Ascending aorta (tissue), 2 donors: ENCODE measurements at places on chromosomes 1 and 21.

DNA sequence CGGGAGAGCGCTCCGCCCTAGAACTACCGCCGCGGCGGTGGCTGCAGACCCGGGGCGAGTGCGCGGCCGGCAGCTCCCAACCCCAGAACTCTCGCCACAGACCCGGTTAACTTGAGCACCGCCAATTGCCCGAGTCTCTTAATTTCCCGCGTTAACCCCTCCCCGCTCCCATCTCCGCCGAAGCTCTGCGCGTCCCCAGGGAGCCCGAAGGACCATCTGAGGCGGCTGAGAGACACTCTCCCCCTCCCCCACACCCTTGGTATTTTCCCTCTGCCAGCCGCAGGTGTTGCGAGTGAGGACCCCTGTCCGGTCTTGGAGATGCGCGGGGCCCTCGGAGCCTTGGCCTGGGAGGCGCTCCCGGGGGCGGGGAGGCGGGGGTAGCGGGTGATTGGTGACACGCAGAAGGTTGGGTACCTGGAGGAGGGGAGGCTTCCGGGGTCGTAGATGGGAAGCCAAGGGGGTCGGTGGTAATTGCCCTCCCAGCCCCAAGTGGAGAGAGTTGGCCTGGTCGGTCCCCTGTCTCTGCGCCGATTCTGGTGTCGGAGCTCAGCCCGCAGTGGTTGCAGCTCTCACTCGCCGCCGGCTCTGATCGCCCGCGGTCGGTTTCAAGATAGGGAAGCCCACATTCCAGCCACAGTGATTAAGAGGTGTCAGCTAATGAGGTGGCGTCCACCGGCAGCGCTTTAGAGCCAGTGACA lies 858 bp upstream of the SUSD4 start:
- DNase-seq: no peak

DNA sequence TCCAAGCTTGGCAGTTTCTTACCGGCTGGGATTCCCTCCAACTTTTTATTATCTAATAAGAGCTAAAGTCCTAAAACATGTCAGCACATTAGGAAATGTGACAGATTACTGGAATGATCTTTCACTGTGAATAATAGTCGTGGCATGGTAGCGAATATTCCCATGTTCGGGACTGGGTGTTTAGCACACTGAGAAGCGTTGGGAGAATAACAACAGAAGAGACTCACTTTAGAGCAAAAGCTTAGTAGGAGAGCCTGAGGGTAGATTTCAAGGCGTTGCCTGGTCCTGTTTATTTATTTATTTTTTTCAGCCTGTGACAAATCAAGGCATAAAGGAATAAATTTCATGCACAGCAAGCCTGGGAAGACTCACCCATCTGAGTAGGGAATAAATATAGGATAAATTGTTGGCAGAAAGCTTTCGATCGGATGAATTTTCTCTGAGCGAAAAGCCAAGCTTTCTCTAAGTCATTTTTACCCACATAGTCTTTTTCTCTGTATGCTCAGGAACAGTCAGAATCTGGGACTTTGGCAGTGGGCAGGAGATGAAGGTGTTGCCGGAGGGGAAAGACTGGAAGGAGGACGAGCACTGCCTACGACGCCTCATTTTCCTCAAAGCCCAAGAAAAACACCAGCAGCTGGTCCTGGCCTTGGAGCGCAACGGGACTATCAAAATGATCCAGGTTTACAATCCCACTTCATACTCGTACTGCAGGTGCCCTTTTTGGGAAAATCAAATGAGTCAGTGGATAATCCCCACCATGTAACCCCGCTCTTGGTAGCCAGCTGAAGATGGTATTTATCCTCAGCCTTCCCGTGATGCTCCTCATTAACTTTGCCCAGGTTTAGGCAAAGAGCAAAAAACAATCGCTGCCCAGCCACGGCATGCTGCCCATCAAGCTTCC lies 97.2 kb downstream of the WDR64 start:
- DNase-seq: no peak

GRCh38 chr21:40173816-40174215 lies 306.6 kb downstream of the PCP4 start:
- DNase-seq: no peak

GRCh38 chr1:29202053-29202452 lies 20.4 kb upstream of the SRSF4 start:
- DNase-seq: no peak

GRCh38 chr1:178496410-178497135 lies at the start of gene CLEC20A:
Gene CLEC20A, minus strand, starts transcription at chr1:178496964. Its CDS starts 25 bp downstream, at chr1:178496939.
- DNase-seq: no peak

DNA sequence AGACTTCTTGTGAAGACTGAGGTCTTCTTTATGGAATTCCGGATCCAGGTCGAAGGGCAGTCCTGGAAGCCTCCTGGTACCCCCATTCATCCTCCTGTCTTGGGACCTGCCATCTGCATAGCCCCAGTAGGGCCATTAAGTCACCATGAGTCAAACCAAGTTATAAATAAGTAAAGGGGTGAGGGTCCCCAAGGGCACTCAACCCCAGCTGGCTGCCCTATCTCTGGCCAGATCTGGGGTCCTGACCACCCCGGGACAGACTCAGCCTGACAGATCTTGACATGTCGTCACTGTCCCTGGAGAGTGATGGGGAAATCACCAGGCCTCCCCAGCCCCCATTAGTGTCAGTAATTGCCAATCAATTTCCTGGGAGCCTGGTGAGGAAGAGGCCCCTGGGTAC lies 108.7 kb downstream of the EPHB2 start:
- DNase-seq: no peak

- DNase-seq: no peak
Measured at GRCh38 chr1:221289103-221289502, 409.9 kb downstream of the HLX start.
